ENCODE measurements at places on chromosomes 4 and X. TPM values are rescaled to one million over a fixed set of nuclear protein-coding genes. Genes with fewer than 3 reads are reported as not detected.

Gene CITED1
- not detected for total RNA-seq

Gene SOD3
- total RNA-seq: not detected

Gene ARAF
- total RNA-seq: 85.3 TPM

DNA sequence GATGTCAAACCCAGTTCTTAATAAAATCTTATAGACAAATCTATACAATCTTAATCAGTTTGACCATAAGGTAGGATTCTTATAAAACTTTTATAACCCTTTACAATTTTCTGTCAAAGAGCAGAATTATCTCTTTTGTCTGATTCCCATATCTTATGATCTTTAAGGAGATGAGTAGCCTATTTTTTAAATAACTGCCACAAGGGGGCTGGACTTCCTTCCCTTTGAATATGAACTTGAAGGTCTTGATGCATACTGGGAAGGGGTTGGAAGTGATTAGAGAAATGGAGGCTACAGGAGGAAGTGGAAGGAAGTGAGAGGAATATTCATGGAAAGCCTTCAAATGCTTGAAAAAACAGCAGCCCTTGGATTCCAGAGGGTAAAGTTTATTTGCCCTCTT lies 111.1 kb downstream of the APOOL start:
- DNase-seq: no peak

- DNase-seq: no peak
Measured at GRCh38 chrX:135923353-135923752, 29.8 kb downstream of the SAGE1 start.

DNA sequence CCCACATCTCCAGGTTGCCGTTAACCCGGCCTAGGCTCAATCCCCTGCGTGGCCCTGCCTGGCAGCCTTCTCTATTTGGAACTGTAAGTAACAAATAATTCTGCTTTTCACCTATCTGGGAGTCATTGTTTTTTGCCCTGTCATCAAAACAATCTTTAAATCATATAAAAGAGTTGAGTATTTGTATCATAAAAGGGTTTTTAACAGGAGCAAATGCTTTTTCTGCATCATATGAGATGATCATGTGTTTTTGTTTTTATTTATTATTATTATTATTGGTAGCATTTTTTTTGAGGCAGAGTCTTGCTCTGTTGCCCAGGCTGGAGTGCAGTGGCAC lies 10.0 kb upstream of the TLR3 start:
- no peak for DNase-seq
